Hematopoietic multipotent progenitor cell treated with erythropoietin and hydrocortisone succinate and interleukin-3 and kit ligand, for 8 days (in vitro differentiated cells): ENCODE measurements at places on chromosomes 12 and 14.

DNA sequence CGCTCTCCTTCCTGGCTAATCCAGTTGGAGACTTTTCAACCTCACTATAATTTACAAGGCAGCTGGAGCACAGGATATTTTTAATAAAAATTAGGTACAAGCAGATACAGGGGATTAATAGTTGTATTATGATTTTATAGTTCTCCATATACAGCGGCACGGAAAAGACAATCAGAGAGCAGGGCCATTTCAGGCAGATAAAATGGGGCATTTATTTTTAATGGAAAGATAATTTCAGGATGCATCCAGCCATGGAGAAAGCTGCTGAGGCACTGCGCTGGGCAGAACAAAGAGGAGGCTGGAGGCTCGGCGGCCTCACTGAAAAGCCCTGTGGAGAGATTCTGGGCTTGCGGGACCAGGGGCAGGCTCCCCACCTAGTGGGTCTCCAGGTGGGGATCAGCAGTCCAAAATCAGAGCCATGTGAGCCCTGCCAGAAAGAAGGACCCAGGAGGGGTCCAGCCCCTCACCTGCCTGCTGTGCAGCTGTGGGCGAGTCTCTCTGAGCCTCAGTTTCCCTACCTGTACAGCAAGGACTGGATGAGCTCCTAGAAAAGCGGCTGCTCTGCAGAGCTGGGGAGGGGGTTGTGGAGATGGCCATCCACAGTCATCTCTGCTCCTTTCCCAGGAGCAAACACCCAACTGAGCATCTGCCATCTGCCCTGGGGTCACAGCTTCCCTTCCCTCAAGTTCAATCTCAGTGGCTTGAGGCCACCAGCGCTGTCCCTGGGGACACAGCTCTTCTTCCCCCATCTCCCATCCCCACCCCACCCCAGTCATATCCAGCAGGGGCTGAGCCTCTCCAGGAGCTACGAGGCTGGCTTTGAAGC, 23.9 kb upstream of the C14orf180 start:
- no peak for DNase-seq

- DNase-seq, result no peak
These were observed 15.8 kb downstream of the DIP2B start for GRCh38 chr12:50520416-50521207.

DNA sequence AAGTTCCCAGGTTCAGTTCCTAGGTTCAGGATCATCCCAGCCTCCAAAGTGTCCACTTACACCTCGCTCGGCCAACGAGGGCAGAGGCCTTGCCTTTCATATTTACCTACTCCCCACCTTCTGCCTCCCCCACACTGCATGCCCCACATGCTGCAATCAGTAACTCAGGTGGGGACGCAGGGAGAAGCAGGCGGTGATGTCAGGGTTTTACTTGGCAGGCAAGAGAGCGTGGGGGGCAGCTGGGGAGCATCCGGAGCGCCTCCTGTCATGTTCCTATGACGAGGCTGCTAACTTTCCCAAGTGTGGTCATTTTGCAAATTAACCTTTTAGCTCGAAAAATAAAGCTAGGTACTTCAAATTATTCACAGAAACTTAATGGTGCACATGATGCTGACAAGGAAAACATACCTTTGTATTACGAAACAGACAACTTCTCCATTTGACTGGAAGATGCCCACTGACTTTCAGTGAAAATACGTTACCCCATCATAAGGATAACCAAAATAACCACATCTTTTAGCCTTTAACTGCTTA, 53.8 kb downstream of the SETD3 start:
- no peak for DNase-seq

DNA sequence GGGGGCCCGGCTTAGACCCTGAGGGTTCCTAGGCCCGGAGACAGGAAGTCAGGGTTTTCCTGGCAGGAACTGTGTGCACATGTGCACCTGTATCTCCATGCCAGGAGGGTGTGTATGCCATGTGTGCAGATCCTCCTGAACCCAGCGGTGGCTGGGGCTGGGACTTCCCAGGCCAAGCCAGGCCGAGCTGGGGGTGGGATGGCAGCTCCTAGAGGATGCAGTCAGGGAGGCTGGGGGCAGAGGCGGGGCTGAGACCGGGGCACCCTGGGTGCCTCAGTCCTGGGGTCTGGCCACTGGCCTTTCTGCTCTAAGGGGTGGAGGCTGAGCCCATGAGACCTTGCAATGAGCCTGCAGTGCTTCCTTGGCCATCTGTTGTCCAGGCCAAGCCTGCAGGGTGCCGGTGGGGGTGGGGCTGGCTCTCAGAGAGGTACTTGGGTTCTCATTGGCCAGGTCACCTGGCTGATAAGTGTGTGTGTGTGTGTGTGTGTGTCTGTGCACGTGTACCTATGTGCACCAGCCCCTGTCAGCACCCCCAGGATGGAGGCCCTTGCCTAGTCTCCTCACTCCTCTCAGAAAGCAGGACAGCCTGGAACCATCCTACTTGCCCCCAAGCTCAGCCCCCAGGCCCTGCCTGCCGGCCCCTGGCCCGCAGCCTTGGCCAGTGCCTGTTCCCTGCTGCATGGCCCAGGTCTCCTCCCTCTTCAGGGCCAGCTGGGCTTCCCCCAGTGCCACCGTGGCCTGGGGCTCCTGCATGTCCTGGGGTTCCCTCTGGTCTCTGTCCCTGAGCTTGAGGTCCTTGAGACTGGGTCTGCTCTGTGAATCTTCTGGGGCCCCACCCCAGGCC, 10.6 kb upstream of the TNFAIP2 start:
- DNase-seq, result no peak

- no peak for DNase-seq
These were observed 108.2 kb downstream of the PHETA1 start for GRCh38 chr12:111260732-111261131.

DNA sequence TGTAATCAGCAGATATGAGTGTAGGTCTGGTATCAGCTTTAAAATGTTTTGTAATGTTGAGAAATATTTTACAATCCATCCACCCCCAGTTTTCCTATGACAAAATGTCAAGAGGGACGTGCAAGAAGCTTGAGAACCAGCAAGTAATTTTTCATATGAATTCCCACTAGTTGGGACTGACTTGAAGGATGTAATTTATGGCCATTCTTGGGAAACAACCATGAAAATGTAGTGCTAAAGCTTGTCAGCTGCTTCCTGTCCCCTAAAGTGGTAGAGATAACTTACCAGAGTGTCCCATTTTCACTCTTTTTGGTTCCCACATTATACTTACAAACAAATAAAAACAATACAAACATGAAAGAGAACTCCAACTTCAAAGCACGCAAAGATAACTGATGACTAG, 63.9 kb downstream of the RERG start:
- DNase-seq, result no peak

DNA sequence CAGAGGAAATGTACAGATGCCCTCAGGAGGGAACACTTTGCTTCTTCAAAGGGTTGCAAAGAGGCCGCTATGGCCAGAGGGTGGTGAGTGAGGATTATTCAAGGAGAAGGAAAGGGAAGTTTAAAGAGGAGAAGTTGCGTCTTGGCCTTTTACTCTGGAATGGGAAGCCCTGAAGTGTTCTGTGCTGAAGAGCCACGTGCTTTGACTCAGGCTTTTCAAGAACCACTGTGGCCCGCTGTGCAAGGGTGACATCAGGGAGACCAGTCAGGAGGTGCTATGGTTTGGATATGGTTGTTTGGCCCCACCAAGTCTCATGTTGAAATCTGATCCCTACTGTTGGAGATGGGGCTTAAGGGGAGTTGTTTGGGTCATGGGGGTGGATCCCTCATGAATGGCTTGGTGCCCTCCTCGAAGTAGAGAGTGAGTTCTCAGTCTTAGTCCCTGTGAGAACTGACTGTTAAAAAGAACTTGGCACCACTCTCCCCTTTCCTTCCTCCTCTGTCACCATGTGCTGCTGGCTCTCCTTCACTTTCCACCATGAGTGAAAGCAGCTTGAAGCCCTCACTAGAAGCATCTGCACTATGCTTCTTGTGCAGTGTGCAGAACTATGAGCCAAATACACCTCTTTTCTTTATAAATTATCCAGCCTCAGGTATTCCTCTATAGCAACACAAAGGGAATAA, 66.1 kb upstream of the DUSP6 start:
- no peak for DNase-seq

GRCh38 chr14:81521356-81521755, 12.3 kb downstream of the SEL1L start:
- no peak for DNase-seq

- DNase-seq, result no peak
These were observed 20.4 kb downstream of the ACVR1B start for GRCh38 chr12:51971679-51972421.

DNA sequence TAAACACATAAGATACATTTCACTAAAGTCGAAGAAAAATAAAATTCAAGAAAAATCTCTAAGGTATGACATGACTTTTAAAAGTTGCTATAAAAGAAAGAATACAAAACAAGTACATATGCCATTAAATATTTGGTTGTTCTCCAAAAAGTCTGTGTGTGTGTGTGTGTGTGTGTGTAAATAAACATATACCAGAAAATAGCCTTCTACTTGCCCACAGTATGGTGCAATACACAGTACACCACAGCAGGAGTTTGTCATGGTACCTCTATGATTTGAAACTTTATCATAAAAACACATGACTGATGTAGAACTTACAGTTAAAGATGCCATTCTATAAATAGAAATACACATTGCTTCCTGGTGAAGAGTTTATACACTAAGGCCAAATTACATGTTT, 692.7 kb upstream of the MGAT4C start:
- no peak for DNase-seq

GRCh38 chr12:52204931-52205505, 13.2 kb upstream of the KRT80 start:
- DNase-seq, result no peak

- DNase-seq, result no peak
These were observed 14.1 kb upstream of the NCOR2 start for GRCh38 chr12:124581307-124582107.

DNA sequence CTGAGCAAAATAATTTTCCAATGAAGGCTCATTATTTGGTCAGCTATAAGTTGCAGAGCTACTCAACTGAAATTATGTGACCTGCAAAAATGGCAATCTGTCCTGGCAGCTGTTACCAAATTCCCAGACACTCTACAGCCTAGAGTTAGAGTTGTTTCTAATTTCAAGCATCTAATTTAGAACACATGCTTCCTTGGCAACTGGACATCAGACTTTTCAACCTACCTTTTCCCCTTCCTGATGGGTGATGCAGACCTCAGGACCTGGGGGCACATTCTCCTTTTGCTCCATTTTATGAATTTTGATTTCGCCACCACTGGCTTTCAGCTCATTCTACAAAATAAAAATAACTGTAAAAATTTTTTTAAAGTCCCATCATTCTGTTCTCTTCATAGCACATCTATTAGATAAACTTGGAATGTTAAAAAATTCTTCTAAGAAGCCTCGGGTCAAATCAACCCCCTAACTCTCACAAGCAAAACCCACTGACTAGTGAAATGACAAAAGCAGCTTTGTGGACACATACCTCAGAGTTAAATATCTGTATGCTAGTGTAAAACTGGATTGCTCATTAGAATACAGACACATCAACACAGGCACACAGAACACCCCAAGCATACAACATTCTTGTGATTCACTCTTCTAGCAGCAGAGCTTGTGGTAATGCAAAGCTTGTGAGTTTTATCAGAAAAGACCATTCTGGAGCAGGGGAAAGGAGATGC, 33.5 kb upstream of the CERS5 start:
- no peak for DNase-seq
